NCI-H2171 treated with DMSO at 0.1 percent for 48 hours (cell line): ENCODE measurements at places on chromosomes 12 and 14.

GRCh38 chr12:117030187-117030900, 68.9 kb downstream of the TESC start:
- DNase-seq: no peak

- no peak for DNase-seq
Measured at GRCh38 chr14:69696633-69697557, 70.0 kb upstream of the SRSF5 start.

GRCh38 chr14:62002642-62003041, 240.4 kb downstream of the SNAPC1 start:
- DNase-seq: no peak

- no peak for DNase-seq
Measured at GRCh38 chr12:14654842-14655241, 41.6 kb downstream of the GUCY2C start.

DNA sequence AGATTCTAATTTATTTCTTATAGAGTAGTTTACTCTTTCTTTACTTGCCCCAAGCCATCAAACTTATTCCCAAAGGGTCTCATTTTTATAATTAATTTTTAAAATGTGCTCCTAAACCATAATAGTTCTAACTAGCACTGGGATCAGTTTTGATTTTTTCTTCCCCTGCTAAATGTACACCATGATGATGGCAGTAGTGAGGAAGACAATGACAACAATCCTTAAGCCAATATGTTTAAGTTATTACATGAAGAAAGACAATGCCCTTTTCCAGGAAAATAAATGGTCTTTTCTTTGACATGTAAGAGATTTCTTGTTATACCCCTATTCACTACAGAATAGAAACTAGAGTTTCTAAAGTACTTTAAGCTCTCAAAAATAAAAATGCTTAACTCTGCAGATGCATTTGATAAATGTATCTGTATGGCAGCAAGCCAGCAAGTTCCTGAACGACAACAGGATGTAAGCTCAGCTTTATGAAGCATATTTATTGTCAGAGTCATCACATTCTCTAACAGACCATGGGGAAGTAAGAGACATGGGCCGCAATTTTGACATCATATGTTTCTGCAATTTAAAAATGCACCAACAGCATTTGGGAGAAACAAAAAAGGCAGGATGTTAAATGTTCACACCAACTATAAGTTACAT, 36.0 kb upstream of the SNX6 start:
- no peak for DNase-seq

GRCh38 chr12:66159123-66159522, 10.7 kb downstream of the TMBIM4 start:
- no peak for DNase-seq

- DNase-seq: no peak
Measured at GRCh38 chr12:117342682-117343081, 18.7 kb downstream of the NOS1 start.
